Activated CD8-positive, alpha-beta memory T cell treated with anti-CD3 and anti-CD28 coated beads, Interleukin-2, amount 10 ng/mL, durations not matched to agents 7 days and 5 days (primary cell): ENCODE measurements at places on chromosomes 7 and 10.

DNA sequence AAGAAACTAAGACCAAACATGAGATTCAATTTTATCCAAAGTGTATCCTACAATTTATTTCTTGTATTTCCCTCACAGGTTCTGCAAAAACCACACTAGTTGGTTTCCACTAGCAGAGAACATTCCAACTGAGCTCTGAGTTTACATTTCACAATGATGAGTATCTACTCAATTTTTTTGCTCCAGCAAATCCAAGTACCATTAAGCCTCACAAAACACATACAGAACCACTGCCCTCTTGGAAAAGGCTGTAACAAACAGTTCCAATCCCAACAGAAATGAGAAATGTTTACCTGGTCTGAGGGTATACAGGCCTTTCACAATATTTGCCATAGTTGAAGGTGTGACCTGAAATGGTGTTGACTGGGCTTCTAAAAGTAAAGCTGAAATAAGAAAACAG is 59.9 kb downstream of the CACUL1 start:
- DNase-seq, result no peak

GRCh38 chr7:3862774-3863173 is 561.7 kb downstream of the SDK1 start:
- no peak for DNase-seq

DNA sequence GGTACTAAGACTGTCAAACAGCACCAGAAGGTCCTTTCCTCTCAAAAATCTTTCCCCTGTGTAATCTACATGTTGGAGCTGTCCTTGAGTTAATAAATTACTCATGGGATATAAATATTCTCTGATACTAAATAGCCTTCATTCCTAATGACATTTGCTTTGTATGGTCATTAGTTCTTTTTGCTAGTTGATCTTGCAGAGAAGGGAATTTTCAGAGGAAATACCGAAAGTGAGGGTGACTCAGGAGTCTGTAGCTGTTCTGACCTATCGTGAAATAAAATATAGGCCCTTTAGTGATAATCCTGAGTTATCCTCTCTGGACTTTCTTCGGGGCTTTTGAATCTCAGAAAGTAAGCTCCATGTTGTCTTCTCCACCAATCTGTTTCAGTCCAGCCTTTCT is 19.4 kb upstream of the CLDN12 start:
- DNase-seq, result no peak

- DNase-seq, result no peak
These were observed 2.9 kb upstream of the OSBPL3 start for GRCh38 chr7:24982917-24983316.

DNA sequence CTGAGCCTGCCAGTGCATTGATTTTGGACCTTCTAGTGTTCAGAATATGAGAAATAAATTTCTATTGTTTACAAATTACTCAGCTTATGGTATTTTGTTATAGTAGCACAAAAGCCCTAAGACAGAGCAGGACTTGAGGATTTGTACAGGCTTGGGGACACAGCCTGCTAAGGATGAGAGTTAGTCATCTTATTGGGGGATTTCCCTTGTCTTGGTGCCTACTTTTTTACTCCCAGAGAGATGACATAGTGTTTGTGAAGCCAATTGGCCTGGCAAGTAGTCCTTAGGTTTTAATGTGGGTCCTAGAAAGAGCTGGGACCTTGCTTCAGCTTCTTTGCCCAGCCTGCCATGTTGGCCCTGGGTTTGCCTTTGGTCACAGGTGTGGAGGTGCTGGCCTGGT is 364.0 kb downstream of the REEP3 start:
- no peak for DNase-seq

DNA sequence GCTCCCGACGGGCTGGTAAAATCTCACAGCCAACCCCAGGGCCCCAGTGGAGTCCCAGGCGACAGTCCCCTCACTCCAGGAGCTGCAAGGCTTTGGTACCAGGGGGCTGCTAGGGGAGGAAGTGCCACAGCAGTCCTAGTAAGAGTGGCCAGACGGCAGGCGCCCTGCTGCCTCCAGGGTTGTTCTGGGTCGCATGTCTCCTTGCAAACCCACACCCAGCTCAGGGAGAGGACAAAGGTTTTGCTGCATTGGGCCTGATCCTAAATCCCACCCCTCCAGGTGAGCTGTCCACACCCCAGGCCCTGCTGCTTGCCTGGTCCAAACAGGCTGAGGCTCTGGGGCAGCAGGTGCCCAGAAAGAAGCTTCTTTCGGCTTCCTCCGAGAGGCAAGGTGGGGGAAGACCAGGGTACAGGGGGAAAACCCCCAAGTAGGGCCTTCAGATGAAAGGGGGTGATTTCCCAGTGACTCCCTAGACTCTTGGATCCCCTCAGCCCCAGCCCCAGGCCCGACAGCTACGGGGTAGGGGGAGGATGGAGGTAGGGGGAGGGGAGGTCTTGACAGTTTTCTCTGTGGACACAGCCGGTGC is 4.2 kb upstream of the KCP start:
- no peak for DNase-seq

DNA sequence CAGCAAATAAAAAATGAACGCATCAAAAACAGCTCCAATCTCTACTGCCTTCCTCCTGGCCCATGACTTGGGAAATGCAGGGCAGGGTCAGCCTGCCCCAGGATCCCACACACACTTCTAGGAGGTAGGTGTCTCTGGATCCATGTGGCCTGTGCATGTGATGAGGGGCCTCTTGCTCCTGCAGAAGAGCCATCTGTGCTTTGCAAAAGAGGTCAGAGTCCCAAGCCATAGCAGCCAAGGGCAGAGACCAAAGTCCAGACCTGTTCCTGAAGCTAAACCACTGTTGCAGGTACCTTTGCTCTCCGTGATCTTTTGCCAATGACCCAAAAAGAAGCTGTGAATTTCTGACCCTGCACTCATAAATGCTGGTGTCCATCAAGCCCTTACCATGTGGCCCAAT is 57.1 kb downstream of the KCNMA1 start:
- DNase-seq, result no peak

- DNase-seq, result no peak
These were observed 41.0 kb upstream of the DNAAF5 start for GRCh38 chr7:685540-685939.

DNA sequence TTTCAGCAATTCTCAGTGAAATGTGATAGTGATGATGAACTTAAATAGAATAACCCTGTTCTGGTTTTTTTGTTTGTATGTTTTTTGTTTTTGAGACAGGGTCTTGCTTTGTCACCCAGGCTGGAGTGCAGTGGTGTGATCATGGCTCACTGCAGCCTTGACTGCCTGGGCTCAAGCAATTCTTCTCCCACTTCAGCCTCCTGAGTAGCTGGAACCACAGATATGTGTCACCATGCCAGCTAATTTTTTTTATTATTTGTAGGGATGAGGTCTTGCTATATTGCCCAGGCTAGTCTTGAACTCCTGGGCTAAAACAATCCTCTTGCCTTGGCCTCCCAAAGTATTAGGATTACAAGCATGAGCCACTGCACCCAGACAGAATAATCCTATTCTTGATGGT is 14.3 kb upstream of the COL17A1 start:
- no peak for DNase-seq

DNA sequence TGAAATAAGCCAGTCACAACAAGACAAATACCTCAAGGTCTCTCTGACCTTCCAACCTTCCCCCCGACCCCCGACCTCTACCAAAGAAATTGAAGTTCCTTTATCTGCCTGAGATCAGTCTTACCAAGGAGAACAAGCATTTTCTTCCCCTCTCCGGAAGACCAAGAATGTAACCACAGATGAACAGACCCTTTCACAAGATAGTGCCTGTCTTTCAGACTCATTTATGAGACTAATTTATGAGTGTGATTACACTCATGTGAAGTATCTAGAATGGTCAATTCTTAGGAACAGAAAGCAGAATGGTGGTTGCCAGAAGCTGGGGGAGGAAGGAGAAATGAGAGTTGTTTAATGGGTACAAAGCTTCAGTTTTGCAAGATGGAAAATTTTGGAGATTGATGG is 108.9 kb upstream of the MKLN1 start:
- no peak for DNase-seq
